ENCODE measurements at places on chromosomes 13 and 19.

DNA sequence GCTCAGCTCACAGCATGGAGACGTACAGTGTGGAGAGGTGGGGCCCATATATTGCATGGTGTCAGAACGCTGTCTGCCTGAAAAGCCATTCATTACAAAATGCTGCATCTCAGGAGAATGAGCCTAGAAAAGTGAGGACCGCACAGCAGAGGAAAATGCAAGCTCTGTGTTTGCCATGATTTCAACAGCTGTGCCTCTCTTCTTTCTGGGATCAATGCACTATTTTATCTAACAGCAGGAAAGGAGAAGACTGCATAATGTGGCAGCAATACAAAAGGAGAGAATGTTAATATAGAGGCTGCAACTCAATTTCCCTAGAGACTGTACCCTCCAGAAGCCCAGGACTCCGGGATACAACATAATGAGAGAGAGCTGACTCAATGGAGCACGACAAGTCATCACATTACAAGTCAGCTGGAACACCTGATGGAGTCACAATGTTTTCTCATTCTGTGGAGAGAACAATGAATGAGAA is 368.0 kb downstream of the FGF14 start:
- no peak for DNase-seq

- DNase-seq: no peak
Measured at GRCh38 chr19:34082289-34083077, 89.8 kb upstream of the LSM14A start.

DNA sequence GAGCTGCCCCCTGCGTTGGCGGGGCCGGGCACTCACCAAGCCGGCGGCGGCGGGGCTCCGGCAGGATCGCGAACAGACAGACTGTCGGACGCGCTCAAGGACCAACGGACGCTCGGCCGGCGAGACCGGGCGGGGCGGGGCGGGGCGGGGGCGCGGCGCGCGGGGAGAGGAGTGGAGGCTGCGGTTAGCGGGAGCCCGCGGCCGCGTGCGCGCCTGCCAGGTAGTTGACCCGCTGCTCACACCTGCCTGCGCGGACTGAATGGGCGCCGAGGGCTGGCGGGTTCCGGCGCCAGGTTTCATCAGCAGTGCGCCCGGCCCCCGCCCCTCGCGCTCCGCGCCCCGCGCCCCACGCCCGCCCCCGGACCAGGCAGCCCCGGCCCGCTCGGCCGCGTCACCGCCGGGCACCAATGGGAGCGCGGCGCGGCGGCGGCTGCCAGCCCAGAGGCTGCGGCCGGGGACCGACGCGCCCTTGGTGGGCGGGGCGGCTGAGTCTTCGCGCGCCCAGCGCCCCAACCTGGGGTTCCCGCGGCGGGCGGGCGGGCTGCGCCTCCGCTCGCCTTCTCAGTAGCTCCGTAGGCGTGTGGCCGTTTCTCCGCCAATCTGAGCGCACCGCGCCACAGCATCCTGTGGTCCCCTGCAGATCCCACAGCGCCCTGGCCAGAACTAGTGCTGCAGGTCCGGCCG is at the start of gene SLC7A1:
TSS of gene SLC7A1 (minus strand) at position 309 of the 684 bp plus-strand sequence. CDS start 59,500 bp downstream, outside the sequence.
- peak; percentile 53 for DNase-seq

- DNase-seq: no peak
Measured at GRCh38 chr13:112005925-112006324, 61.0 kb upstream of the SOX1 start.

DNA sequence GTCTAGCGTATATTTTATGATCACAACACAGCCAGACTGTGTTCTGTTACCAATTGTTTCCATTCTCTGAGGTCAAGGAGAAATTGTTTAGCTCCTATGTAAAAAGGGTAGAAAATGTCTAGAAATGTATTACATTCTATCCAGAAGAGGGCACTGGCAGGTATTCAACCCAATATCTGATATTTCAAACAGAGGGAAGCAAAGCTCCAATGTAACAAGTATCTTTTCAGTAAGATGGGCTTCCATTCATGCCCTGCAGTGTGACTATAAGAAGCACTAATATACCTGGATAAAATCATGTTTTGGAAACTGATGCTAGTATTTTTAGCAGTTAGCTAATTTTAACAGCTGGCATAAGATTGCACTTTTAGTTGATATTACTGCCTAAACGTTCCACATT is 312.7 kb downstream of the FGF14 start:
- no peak for DNase-seq

DNA sequence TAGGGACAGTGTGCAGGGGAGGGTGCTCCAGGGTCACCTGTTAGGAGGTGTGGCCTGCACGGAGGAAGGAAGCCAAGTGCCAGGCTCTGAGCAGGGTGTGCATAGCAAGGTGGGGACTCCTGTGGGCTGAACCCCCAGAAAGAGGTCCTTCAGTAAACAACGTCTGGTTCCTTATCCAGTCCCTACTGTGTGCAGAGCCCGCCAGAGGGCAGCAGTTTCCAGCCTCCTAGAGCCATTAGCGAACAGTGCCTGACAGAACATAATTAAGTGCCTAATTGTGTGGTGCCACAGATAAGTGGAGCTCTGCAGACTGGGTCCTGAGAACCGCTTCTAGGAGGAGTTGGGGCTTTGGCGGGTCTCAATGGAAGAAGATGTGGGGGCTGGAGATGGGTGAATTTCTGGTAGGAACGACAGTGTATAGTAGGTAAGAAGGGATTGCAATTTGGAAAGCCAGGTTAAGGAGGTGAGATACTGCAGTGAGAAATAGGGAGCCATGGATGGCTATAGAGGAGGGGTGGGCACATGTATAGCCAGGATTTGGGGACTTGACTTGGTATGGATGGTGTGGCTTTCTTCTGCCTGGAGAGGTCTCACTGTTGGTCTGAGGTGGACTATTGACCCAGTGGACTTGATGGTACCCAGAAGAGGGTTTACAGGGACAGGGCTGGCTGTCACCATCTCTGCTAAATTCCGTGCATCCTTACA is 323.1 kb downstream of the ZNF536 start:
- DNase-seq: no peak

DNA sequence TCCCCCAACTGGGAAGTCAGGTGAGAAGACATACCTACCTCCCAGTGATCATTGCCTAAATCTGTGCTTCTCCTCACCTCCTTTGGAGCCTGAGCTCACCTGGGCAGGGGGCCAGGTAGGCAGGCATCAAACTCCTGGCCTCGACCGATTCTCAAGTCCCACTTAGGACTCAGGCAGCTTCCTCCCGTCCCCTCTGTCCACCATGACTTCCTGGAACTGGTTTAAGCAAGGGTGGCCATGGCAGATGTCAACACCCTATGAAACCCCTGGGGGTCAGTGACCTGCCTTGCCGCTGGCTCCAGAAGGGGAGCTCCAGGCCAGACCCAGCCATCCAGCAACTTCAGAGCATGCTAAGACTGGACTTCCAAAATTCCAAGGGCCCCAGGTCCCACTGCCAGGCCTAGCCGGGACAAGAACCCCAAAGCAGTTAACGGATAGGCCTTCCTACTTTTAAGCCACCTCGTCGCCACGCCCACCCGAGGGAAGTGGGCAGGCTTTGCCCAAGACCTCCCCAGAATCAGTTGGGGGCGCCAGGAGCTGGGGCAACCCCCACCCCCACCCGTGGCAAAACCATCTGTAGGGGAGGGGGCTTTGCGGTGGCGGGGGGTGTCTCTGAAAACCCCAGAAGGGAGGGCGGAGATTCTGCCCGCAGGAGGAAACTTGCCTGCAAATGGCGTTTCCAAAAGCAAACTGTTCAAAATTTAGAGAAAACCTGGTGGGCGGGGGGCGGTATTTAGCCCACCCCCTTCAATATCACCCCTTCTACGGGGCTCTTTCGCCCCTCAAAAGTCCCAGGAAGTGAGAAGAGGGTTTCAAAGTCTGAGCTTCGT is 657 bp downstream of the PLIN3 start:
- no peak for DNase-seq

- no peak for DNase-seq
Measured at GRCh38 chr13:52921194-52921593, 72.8 kb upstream of the PCDH8 start.

GRCh38 chr19:34131100-34131499 is 41.2 kb upstream of the LSM14A start:
- no peak for DNase-seq

- no peak for DNase-seq
Measured at GRCh38 chr19:54204767-54205468, 4.3 kb downstream of the RPS9 start.

GRCh38 chr13:45055902-45056648 is 64.2 kb upstream of the GTF2F2 start:
- no peak for DNase-seq

GRCh38 chr13:23921451-23921888 is 24.2 kb upstream of the C1QTNF9B start:
- DNase-seq: no peak

GRCh38 chr19:14149509-14149994 is 13.2 kb upstream of the ASF1B start:
- DNase-seq: peak; percentile 24

GRCh38 chr13:25420161-25420560 is 48.4 kb downstream of the ATP8A2 start:
- no peak for DNase-seq

- DNase-seq: no peak
Measured at GRCh38 chr19:16419669-16420335, 52.0 kb downstream of the EPS15L1 start.

DNA sequence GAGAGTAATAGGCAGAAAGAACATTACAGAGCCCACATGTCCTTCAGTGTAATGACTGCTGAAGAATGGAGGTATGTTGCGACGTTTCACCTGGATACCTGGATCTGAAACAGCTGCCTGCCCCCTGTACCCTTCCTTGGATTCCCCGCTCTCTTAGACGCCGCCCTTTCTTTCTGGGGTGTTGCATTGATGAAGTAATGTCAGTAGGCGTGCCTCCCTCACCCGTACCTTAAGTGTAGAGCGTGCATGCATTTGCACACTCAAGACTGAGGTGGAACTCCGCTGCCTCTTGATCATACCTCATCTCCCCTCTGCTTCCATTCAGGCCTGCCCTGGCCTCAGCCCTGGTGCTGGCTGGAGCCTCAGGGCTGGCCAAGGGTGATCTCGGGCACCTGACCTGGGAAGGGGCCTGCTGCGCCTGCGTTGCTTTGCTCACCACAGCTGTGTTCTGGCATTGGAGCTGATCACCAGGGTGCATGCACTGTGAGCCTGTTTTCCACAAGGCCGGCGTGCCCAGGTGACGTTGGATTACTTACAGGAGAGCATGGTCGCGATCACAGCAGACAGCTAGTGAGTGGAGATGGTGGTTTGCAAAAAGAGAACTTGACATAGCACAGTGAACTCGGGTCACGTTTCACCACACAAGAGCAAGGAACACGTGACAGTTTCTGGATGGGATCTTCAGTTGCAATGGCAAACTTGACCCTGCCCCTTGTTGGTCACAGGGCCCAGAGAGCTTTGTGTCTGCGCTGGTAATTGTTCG is 99.0 kb downstream of the ARHGEF7 start:
- DNase-seq: no peak

- DNase-seq: no peak
Measured at GRCh38 chr19:54461210-54461609, 2.4 kb downstream of the LENG9 start.

DNA sequence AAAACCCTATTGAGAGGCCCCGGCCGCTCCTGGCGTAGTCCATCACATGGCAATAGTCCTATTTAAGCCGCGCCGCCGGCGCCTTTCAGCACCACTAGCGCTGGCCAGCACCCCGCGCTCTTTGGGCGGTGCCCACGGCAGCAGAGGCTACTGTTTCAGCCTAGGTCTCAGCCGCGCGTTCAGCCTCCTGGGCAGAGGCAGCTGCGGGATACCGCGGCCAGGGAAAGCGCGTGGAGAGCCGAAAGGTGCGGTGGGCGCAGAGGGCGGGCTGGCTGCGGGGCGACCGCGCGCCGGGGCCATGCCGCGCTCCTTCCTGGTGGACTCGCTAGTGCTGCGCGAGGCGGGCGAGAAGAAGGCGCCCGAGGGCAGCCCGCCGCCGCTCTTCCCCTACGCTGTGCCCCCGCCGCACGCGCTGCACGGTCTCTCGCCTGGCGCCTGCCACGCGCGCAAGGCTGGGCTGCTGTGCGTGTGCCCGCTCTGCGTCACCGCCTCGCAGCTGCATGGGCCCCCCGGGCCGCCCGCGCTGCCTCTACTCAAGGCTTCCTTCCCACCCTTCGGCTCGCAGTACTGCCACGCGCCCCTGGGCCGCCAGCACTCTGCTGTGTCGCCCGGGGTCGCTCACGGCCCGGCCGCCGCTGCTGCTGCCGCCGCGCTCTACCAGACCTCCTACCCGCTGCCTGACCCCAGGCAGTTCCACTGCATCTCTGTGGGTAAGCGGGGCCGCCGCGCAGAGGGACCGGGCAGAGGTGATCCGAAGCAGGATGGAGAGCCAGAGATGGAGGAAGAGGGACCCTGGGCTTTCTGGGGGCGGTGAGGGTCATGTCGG is at the start of gene GSX1:
TSS of gene GSX1 (plus strand) at position 91 of the 826 bp plus-strand sequence. CDS start at position 299, 208 bp downstream.
- DNase-seq: peak; percentile 15

- DNase-seq: no peak
Measured at GRCh38 chr19:751501-752341, 809 bp downstream of the MISP start.

GRCh38 chr13:80754441-80754840 is 413.5 kb upstream of the SPRY2 start:
- DNase-seq: no peak
